ENCODE measurements at places on chromosomes 3 and 15.
A peak's percentile ranks its signal among the peaks of the same experiment; 100 is the strongest.

DNA sequence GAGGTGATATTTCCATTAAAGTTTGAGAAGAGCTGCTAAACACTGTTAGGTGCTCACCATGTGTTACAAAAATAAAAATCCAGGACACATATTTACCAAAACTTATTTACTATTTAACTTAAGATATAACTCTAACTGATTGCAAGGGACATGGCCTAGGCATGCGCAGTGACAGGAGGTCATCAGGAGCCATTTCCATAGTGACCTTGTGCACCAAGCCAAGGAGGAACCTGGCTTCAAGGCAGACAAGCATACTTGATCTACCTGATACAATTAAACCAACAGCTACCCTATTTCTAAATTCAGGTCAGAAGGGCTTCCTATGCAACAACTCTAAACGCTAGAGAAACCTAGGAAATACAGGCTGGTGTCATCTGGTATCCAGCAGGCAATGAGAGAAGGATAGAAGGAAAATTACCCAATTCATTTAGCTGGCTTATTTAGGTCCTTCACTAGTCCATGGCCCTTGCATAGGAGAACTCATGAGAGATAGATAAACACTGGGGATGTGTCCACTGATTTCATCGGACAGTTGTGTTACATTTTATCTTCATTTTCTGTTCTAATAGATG, 134.4 kb downstream of the FOXB1 start:
- DNase-seq = peak; percentile 43

DNA sequence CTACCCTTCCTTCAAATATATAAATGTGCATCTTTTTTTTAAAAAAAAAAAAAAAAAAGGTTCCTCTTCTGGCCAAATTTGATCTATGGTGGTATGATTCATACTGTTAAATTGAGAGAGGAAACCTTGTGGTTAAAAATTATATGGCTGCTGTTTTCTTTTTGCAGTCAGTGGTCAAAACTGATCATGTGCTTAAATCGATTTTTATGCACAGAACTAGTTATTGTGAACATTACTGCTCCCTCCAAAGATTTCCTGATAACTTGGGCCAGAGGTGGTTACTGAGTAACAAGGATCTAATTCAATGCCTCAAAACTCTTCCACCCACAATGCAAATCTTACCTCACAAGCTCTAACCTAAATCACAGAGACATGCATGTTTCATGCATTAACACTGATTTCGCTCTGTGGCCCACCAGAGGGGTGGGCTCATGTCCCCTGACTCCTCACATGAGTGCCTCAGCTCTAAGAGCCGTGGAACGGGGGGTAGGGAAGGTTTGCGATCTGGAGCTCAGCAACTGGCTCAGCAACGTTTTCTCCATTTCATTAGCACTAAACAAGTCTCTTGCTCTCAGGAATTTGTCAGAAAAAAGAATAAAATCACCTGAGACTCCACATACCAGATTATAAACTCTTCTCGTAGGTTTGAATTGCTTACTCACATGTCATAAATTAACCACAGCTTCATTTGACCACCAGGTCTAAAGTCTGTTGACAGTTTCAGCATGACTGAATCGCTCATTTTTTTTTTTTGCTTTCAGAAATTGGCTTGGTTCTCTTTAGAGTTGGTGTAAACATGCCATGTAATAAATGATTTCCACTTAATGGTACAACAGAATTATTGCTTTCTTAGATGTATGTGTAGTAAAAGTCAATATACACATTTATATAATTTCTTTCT, 280.4 kb downstream of the CD47 start:
- no peak for DNase-seq

- no peak for DNase-seq
These were observed 78.2 kb downstream of the NEDD4 start for GRCh38 chr15:55915221-55915620.

- DNase-seq = no peak
These were observed 210.0 kb upstream of the TRIM42 start for GRCh38 chr3:140467796-140468315.

- no peak for DNase-seq
These were observed 301.2 kb upstream of the NR2E3 start for GRCh38 chr15:71509139-71509538.

DNA sequence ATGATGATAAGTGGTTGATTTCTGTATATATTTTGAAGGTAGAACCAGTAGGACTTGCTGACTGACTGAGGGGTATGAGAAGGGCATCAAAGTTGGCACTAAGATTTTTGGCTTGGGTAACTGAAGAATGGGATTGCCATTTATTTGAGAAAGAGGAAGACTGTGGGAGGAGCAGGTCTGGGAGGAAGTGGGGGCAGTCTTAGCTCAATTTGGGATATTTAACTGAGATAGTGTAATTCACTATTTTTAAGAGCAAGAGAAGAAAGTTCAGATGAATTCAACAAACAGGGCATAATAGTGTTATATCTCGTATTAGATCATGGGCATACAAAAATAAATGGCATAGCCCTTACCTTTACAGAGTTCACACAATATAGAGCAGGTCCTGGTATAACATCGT, 1.7 kb downstream of the BUB1B start:
- DNase-seq = no peak

DNA sequence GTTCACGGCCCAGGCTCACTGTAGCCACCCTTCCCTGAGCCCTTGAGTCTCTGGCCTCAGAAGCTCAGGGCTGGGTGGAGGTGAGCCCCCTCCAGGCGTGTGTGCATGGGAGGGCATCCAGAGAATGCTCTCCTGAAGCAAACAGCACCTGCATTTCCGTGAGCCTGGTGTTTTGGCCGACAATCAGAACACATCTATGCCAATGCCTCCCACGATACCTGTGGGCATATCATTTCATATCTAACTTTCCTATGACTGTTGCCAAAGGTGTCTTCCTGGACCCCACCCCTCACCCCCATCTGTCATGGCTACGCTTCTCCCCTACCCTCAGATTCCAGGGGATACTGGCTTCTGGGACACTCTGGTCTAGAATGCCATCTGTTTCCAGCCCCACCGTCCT, 53.3 kb upstream of the RAB6B start:
- no peak for DNase-seq

GRCh38 chr3:9779721-9780457, 10.1 kb upstream of the CAMK1 start:
- peak; percentile 81 for DNase-seq

- no peak for DNase-seq
These were observed 551.2 kb downstream of the MECOM start for GRCh38 chr3:169112153-169112892.

GRCh38 chr3:48047841-48048464, 31.7 kb upstream of the MAP4 start:
- no peak for DNase-seq

DNA sequence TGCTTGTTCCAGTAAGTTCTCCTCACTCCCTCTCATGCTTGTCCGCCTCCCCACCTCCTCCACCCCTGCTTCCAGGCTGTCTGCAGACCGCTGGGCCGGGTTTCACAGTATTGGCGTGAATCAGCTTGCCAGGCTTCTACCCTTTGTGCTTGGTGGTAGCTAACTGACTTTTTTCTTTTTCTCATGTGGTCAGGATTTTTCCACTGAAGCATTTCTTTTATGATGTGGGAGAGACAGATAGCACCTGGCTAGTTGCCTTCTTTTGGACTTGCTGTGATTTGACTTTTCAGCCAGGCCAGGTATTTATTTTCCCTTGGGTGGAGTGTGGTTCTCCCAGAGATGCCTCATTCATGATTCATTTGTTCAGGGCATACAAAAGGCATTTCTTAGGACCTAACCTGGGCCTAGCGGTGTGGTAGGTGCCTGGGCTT, 60.6 kb downstream of the ST6GAL1 start:
- no peak for DNase-seq

GRCh38 chr3:195405651-195406050, 37.2 kb downstream of the ACAP2 start:
- no peak for DNase-seq

- DNase-seq = no peak
These were observed 58.8 kb downstream of the TCF12 start for GRCh38 chr15:56977232-56977631.

DNA sequence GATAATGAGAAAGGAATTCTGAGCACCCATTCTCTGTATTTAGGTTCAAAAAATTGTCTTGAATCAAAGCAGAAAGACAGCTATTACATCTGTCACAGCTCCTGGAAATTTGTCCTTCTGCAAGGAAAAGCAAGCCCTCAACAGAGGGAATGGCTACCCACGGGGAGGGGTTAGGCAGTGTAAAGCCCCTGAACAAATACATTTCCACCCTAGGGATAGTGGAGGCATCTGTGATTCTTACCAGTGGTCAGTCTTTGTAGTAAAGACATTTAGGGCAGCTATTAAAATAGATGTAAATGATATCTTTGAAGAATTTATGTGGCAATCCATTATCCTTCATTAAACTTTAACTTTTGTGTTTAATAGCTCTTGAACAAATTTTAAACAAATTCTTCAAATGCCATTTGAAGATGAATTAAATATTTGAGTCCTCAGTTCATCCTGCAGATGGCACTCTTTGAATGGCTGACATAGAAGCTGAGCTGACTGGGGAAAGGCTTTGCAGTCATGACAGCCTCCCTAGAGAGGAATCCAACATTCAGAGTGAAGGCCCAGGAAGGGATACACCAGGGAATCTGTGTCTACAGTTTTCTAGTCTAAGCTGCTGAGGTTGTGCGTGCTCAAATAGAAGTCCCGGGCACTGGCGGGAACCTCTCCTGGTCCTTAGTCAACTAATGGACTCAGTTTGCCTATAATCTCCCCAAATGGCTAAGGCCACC, 359.7 kb upstream of the ROPN1 start:
- DNase-seq = no peak

DNA sequence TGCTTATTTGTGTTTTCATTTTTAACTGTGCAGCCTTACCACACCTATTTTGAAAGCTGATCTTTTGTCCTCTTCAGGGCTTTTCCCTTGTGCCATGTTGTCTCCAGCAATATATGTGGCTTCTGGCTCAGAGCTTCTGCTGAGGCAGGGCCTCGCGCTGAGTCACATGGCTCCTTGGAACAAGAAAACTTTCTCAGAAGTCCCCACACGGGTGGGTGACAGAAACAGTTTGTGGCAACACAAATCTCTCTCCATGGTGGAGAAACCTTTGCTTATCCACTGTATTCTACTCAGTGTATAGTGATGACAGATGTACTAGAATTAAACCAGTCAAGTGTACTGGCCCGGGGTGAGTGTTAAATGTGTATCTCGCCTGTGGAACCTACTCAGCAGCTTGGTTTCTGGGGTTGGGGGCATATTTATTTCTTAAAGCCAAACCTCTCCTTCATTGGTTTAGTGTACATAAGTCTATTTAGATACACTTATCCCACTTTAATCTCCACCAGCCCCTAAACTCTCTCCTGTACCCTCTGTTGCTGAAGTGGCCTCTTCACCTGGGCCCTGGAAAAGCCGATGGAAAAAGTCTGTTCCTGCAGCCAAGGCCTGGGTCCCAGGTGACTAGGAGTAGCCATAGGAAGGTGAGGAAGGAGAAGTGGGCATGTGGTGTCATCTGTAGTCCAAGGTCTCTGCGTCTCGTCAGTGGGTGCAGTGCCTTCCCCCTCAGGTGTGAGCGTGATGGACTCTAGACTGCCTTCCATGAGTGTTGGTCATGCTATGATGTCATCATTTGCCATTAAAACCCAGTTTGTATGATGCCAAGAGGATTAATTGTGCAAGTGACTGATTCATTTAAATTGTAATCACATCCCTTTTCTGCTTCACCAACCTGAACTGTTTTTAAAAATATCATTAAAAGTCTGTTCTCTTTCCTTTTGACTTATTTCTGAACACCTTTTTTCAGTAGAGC, 3.2 kb upstream of the FBXL22 start:
- peak; percentile 65 for DNase-seq

GRCh38 chr15:87021751-87022150, 942.1 kb downstream of the AGBL1 start:
- DNase-seq = no peak

- DNase-seq = no peak
These were observed 56.0 kb upstream of the HACD2 start for GRCh38 chr3:123640740-123641462.

GRCh38 chr15:89652666-89653065, 2.6 kb downstream of the KIF7 start:
- DNase-seq = no peak

- no peak for DNase-seq
These were observed 81.7 kb upstream of the UMPS start for GRCh38 chr3:124648551-124648950.

GRCh38 chr3:64935971-64936370, 248.2 kb upstream of the ADAMTS9 start:
- no peak for DNase-seq

DNA sequence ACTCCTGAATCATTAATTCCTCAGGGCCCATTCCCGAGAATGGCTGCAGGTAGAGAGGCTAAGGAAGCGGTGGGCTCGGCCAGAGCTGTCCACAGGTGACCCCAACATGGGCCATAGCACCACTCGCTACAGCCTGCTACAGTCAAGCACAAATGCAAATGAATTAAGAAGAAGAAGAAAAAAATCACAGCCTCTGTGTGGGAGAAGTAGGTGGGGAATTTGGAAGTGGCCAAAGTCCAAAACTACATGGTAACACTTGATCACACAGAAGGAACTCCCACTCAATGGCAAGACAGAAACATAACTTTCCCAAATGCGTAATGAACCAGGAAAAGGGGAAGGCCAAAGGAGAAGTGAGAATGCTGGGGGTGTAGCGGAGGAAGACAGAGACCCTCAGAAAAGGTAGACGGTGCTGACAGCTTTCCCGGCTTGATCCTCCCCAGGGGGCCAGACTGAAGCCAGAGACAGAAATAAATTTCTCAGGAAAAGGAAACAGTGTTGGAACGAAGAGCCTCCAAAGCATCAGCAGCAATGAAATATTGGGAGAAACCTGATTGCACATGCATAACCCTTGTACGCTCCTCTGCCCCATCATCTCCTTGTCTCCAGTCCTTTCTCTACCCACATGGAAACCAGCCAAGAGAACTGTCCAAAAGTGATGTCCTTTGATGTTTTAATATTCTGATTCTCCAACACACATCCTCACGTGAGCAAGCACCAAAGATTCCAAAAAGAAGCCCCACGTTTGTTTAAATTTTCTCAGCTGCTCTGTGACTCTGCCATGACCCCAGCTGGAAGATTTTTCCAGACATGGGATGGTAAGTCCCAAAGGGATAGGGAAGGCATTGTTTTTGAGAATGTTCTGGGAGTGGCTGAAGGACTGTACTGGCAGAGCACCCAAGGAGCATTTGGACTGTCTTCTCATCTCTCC, 107.6 kb downstream of the OXNAD1 start:
- no peak for DNase-seq

Measured in activated CD4-positive, alpha-beta T cell treated with anti-CD3 and anti-CD28 coated beads, Interleukin-2, amount 10 ng/mL, durations not matched to agents 24 days and 14 days (primary cell).